ENCODE measurements at places on chromosomes 3 and 15.

DNA sequence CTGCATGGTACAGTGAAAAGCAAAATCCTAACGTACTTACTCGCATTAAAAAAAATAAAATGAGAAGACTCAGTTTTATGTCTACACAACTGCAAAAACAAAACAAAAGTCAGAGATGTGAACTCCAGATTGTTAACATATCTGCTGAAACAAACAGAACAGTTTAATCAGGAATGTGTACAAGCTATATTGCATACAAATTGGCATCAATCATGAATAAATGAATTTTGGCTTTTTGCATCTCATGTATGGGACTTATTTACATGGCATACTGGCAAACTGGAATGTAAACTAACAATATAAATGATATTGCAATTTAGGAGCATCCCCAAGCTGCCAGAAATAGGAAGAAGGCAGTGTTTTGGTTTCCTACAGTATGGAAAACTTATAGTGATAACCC lies 79.6 kb upstream of the NSMCE3 start:
- no peak for DNase-seq

GRCh38 chr3:141332416-141332815 lies 35.9 kb upstream of the ZBTB38 start:
- no peak for DNase-seq

DNA sequence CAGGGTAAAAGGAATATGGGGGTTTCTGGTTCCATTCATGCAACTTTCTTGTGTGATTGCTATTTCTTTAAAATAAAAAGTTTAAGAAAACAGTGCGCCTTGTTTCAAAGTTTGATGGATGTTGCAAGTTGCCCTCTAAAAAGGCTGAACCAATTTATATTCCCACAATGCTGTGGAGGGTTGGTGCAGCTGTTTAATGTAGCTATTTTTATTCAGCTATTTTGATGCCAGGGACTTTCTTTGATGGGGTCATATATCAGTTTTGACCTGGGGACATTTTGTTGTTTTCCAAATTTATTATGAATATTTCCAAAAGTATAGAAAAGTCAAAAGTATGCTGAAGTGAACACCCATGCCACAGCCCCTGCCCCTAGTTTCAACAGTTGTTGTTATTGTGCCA lies 20.5 kb downstream of the EPHB1 start:
- no peak for DNase-seq

- DNase-seq, result no peak
Observed at GRCh38 chr3:150439657-150440056, 31.6 kb downstream of the TSC22D2 start.

DNA sequence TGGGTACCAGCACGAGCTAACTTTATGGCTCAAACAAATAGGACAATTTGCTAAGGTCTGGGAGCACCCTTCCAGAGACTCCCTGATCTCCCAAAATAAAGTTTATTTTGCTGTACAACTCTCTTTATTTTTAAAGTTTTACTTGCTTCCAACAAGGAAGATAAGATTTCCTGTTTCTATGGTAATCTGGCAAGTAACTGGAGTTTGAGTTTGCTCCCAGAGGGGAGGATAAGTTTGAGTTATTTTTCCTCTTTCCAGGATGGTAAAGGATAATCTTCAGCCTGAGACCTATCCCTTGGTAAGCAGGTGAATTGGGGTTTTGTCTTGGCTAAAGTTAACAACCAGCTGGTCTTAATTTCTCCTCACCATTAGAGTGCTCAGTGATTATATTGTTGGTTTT lies 1019.4 kb upstream of the ALCAM start:
- DNase-seq, result no peak

- no peak for DNase-seq
Observed at GRCh38 chr15:94457661-94458060, 226.3 kb downstream of the MCTP2 start.

DNA sequence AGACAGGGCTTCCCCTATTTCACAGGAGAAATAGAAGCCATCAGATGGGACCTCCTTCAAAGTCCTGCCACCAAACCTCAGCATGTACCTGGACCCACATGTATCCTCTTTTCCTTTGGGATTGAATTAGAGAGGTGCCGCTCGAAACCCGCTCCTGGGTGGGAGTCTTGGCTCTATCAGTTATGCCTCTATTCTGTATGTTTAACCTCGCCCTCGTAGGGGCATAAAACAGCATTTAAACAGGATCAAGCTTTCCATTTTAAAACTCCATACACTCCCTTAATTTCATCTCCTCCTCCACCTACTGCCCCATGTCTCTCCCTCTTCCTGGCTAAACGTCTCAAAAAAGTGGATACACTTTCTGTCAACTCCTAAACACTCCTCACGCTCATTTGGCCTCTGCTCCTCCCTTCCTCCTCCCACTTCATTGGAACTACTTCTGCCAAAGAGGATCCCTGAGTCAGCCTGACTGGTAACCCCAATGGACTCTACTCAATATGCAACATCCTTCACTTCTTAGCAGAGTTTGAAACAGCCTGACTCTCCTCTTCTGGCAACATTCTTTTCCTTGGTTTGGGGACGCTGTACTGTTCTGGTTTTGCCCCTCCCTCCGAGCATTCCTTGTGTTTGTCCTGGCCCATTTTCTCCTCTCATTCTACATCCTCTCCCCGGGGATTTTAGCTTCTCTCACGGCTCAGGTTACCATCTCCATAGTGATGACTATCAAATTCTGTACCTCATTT lies 23.0 kb upstream of the MUC20 start:
- DNase-seq, result no peak

- DNase-seq, result no peak
Observed at GRCh38 chr3:161649900-161650484, 153.4 kb downstream of the OTOL1 start.

DNA sequence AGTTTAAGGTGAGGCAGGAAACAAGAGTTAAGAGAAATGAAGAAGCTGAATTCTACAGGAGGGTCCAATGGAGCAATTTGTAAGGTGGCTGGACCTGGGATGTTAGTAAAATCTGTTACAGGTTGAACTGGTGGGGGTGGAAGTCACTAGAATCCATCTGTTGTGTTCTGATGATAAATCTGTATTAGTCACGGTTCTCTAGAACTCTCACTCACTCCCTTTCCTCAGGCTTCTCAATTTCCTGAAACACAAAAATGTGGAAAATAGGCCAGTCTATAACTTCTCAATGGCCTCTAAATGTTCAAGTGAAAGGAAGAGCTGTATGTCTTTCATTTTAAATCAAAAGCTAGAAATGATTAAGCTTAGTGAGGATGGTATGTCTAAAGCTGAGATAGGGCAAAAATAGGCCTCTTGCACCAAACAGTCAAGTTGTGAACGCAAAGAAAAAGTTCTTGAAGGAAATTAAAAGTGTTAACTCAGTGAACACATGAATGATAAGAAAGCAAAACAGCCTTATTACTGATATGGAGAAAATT lies 180.2 kb upstream of the CBLB start:
- no peak for DNase-seq

DNA sequence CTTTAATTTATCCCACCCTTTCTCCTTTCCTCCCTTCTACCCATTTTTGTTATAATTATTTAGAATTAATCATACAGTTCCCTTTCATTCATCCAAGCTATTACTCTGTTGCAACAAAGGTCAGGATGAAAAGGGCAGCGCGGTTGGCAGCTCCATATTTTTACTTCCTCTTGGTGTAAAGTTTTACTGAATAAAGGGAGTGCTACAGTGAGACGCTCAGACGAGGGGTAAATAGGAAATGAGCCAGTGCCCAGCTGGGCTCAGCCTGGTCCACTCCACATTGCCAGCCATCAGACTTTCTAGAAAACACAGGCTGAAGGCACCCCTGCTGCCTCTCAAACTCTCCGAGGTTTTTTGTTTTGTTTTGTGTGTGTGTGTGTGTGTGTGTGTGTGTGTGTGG lies 21.9 kb upstream of the ZBTB38 start:
- DNase-seq, result no peak

GRCh38 chr3:16064642-16065414 lies 109.7 kb upstream of the GALNT15 start:
- DNase-seq, result no peak

GRCh38 chr3:65793495-65794200 lies 245.1 kb downstream of the MAGI1 start:
- no peak for DNase-seq

DNA sequence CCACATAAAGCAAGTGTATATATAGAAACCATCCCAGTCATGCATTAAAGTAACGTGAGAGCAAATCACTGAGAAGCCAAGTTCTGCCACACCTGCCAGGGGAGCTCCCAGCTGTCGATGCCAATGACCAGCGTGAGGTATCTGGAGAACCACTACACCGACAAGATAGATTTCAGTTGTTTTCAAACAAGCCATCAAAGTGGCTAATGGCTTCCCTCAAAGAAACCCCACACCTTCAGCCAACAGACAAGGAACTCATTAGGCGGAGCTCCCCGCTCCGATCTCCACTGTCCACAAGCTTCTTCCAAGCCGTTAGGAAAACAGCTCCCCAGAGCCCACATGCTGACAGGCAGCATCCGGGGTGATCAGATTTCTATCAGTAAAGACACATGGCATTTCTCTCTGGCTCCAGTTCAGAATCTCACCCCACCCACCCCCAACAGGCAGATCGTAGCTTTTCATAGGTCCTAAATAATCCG lies 54.2 kb upstream of the SPATA12 start:
- no peak for DNase-seq

DNA sequence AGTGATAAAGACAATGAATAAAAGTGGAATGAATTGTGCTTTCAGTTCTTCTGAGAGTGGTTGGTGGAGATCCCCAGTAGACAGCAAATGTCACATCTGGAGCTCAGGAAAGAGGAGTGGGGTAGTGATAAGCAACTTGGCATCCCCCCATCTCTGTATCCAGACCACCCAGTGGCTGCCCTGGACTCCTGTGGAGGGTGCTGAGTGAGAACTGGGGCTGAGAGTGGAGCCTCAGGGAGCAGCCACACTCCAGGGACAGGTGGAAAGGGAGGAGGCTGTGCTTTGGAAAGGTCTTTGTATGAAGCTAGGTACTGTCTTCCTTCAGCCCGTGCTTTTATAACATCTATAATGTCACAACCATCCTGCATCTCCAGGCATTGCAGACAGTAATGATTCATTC lies 85.6 kb upstream of the RASGRF1 start:
- no peak for DNase-seq

- DNase-seq, result no peak
Observed at GRCh38 chr3:143031327-143031726, 30.0 kb downstream of the U2SURP start.

GRCh38 chr3:127629467-127630403 lies 750 bp downstream of the PODXL2 start:
- DNase-seq, result peak; percentile 23

DNA sequence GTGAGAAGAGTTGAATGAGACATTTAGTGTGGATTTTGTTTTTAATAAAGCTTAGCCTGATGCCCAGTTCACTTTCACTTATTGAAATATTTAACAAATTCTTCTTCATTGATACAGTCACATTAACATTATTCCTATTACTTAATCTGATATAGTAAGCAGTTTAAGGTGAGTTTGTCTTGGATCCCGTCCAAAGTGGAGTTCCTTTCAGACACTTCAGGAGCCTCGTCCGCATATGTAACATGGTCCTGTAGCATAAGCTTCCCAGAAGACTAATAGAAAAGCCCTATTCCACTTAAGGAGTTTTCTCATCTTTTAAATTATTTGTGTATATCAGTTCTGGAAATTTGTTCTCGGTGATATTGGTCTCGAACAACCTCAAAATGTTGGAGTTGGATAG lies 39.7 kb upstream of the MLF1 start:
- DNase-seq, result no peak

Measured in SIG-M5 (cell line).